ENCODE measurements at places on chromosomes 11 and 22.

- no peak for DNase-seq
Observed at GRCh38 chr11:16193897-16194381, 162.4 kb downstream of the SOX6 start.

DNA sequence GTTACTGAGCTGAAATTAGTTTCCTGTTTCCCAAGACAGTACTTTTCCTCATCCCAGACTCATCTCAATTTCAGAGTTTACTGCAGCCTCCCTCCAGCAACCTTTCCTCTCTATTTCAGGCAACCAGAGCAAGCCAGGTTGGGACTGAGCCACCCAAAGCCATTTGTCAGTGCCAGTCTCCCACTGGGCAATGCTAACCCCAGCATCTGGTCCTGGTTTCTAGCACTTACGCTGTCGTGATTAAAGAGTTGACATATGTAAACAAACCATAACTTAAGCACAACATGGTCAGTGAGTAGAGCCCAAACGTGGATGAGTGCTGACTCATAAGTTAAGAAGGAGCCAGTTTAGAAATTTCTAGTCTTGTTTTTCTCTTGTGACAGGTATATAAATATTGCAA, 119.6 kb upstream of the BLID start:
- no peak for DNase-seq

GRCh38 chr11:12829131-12829530, 154.9 kb downstream of the TEAD1 start:
- no peak for DNase-seq

DNA sequence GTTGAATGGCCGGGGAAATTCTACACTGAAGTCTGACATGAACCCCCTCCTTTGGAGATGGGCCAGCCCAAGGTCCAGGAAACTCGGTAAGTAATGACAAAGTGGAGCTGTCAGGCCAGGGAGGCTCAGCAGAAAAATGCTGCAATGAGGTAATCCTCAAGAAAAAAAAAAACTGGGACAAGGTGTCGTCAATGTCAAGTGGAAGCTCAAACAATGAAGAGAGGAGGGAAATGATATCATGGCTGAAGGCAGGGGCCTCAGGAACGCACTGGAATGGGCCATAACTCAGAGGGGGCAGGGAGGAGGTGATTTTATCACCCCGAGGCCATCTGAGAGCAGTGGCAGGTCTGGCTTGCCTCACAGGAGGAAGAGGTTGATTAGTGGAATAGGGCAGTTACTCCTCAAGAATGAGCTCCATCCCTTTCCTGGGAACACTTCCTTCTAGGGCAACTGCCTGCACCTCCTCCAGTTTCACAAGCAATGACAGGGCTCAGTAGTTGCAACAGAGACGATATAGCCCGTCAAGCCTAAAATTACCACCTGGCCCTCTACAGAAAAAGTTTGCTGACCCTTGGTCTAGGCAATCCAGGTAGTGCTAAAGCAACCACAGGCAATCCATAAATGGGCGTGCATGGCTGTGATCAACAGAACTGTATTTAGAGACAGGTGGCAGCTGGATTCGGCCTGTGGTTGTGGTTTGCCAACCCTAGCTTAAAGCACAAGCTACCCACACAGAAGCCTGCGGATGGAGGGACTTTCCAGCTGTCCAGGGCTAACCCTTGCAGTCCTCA, 65.2 kb downstream of the FBXO7 start:
- DNase-seq: no peak

DNA sequence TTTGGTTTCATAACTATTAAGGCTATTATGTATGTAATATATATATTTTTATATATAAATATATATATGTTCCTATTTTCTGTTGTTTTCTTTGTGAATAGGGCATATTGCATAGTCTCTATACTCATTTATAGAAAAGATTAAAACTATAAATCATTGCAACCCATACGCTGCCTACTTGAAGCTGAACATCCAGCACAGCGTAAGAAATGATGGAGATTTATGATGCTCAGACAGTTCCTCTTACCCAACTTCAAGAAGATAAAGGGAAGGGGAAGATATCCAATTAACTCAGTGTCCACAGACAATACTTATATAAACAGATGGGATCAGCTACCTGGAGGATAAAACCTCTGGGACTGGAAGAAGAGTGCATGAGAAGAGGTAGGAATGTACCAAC, 791.7 kb downstream of the FAM181B start:
- DNase-seq: no peak

GRCh38 chr11:84922212-84922805, 704.8 kb downstream of the DLG2 start:
- no peak for DNase-seq

GRCh38 chr11:13007182-13008060, 1.7 kb upstream of the RASSF10 start:
- no peak for DNase-seq

DNA sequence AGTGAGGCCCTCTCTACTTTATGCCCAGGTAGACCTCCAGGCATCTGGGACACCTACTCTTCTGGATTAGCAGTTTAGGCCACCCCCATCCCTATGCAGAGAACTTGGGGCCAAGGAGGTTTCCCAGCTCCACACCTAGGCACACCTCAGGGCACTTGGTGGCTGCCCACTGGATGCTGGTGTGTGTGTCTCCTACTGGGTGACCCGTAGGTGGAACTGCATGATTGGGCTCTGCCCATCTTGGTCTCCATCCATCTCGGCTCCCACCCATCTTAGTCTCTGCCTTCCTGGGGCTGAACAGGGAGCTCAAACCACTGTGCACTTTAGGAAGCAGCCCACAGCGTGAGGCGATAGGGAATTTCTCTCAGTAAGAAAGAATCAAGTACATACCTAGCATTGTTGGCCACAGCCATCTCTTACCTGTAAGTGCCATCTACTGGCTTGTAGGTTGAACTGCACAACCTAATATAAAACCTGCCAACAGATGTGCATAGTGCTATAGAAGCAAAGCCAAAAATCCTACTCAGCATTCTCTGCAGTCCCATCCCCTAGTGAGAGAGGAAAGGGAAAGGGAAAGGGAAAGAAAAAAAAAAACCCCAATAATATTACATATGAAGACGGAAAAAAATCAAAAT, 61.6 kb upstream of the PTPN5 start:
- no peak for DNase-seq

DNA sequence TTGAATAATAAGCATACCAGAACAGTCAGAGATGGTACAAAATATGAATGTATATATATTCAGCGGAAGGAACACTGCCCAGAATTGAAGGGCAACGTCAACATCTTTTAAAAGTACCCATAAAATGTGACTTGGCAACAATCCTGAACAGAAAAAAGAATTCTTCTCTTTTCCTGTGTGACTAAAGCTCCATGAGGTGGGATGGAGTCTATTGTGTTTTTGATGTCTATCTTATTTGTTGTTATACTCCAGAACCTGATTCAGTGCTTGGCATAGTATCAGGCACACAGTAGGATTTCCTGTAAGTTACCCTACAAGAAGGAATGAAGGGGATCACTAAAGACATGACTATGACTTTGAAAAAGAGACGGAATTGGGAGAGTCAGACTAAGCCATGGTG, 10.3 kb downstream of the LDLRAD3 start:
- no peak for DNase-seq

DNA sequence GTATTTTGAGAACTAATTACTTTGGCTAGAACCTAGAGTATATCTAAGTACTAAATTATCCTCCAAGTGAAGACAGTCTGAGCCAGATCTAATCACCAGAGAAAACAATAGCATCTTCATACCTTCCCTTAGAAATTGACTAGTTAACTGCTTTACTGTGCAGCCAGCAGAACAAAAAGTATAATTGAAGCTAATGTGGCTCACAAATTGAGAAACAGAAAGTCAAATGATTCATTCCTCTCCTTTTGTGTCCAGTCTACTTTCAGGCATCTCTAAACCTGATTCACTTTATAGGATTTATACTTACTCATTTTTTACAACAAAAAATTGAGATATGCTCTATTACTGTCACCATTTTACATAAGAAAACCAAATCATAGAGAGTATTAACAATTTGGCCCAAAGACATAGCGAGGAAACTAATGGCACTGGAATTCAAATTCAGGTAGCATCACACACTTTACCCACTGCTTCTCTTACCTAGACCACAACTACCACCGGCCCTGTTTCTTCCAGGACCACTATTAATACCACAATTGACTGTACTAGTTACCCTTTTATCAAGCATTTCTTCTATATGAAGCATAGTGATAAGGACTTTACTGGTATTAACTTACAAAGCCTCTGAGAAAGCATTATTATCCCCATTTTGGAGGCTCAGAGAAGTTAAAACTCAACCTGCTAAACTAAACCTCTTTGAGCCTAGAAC, 1402.6 kb upstream of the TENM4 start:
- no peak for DNase-seq

GRCh38 chr11:127052404-127052803, 51.8 kb upstream of the KIRREL3 start:
- no peak for DNase-seq

DNA sequence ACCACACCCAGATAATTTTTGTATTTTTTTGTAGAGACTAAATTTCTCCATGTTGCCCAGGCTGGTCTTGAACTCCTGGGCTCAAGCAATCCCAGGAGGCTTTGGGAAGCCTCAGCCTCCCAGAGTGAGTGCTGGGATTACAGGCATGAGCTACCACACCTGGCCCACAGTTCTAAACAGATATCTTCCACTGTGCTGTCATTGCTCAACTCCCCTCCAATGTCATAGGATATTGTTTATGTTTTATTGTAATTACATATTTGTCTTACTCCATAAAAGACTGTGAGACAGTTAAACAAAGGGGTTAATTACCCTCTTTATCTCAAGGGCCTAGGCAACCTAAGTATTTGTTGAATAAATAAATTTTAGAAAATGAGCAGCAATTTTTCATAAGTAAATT, 204.2 kb downstream of the GRM5 start:
- no peak for DNase-seq

- DNase-seq: no peak
Observed at GRCh38 chr11:4891996-4892640, 10.4 kb downstream of the OR51T1 start.

DNA sequence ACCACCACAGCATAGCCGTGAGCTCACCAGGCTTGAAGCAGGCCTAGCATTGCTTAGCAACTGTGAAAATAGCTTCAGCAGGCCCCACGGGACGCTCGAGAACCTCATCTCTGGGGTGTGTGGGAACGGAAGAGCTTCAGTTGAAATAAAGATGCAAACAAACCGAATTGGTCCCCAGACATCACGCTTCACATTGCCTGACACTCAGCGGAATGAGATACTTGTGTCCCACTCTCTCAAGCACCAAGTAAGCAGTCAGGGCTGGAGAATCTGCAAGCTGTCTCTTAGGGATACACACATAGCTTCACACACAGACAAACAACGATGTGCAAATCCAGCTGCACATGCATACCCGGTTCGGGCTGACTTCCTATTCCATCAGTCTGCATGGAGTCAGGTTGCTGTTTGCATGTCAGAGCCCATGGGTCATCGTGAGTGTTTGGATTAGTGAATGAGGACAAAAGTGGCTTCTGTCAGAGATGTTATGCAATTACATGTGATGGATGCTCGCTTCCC, 205.7 kb downstream of the SNX19 start:
- DNase-seq: no peak

DNA sequence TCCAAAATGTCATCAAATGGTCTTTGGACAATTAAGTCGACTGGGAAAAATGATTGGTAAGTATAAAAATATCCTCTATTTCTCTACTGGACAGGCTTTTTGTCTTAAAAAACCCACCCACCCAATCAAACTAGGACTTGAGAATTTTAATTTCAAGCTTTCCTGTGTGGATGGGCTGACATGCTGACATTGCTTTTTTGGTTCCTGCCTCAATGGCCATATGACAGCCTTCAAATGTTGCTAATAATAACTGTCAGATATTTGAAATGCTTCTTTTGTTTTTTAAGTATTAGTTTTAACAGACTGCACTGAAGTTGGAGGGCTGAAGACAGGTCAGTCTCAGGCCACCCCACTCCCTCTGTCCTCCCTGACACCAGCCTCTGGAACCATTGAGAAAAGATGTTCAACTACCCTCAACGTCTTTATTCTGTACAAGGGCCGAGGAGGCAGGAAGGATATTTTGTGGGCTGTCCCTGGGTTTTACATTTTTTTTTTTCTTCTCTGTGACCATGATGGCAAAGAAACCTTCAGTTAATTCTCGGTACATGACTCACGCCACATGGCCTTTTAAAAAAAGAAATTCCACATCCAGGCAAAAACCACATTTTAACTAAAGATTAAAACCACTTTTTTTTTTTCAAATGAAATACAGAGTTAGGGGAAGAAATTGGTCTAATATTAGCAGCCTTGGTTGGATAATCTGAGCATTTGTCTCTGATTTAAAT, 130.4 kb downstream of the SLC1A2 start:
- no peak for DNase-seq

GRCh38 chr11:69512790-69513189, 31.3 kb downstream of the LINC01488 start:
- no peak for DNase-seq

DNA sequence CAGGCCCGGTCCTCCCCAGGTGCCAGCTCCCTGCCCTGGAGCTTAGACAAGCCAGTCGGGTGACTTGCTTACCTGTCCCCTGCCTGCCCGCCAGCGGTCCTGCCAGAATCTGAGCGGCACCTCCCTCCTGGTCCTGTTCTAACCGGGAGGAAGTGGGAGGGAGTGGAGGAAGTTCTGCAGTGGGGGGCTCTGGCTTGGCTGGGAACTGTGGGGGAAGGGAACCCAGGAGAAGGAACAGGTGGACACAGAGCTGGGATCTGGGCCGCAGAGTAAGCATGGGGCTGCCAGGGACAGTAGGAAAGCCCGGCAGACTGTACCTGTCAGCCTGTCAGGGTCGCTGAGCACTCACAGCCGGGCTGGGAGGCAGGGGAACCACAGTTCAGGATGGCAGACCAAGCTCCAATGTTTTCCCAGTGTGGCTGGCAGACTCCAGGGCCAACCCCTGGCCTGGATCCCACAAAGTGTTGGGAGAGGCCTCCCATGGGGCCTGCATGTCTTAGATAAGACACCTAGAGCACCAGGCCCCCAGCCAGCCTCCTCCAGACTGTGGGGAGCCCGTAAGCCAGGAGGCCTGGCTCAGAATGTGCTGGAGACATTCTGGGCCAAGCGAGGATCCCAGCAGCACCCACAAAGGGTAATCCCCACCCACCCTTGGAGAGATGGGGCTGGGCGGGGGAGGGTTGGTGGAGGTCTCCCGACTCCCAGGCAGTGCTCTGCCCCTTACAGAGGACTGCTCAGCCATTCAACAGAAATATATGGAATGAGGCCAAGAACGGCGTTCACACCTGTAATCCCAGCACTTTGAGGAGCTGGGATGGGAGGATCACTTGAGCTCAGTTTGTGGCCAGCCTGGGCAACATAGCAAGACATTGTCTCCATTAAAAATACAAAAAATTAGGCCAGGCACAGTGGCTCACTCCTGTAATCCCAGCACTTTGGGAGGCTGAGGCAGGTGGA, 2.3 kb downstream of the CYB5R3 start:
- DNase-seq: no peak
